Stimulated activated CD4-positive, alpha-beta T cell treated with anti-CD3 and anti-CD28 coated beads, Interleukin-1b, Interleukin-23, amount 100 ng/mL, for 24 hours (primary cell): ENCODE measurements at places on chromosomes 1 and 21.

- DNase-seq = no peak
These were observed 613 bp upstream of the GPATCH4 start for GRCh38 chr1:156601892-156602291.

GRCh38 chr1:171743081-171743870 is 1.4 kb upstream of the VAMP4 start:
- DNase-seq = no peak

DNA sequence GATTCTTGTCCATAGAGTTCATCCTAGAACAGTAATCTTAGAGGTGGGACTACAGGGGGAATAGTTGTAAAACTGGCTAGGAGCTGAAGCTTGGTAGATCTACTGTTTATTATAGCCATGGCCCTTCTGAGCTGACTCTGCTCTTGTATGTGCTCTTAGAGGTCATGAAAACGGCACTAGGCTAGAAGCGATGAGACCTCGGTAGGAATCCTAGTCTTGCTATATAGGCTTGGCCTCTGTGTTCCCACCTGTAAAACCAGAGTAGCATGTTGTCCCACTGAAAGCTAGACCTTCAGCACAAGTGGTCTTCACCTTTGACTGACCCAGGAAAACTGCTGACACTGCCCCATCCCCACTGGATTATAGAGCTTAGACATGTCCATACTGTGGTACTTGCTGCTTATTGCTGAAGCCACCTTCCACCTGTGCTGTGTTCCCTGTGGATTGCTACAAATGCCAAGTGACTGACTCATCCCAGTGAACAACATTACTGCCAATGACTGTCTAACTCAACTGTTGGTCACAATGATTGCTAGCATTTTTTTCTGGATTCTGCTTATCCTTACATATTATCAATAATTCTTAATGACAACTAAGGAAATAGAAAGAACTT is 23.0 kb upstream of the PIGC start:
- no peak for DNase-seq

DNA sequence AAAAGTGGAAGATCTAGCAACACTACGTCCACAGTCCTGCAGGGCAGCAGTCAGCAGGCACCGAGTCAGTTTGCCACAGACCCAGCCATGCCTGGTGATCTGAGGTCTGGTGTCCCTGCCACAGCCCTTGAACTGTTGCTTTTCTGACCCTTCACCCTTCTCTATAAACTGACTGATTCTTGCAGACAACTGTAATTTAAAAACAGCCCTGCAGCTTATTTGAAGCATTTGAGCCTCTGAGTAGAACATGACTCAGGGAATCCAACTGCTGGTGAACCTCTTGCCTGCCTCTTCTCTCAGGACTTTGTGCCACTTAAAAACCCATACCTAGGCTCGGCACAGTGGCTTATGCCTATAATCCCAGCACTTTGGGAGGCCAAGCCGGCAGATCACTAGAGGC is 107.2 kb downstream of the EDEM3 start:
- DNase-seq = no peak

DNA sequence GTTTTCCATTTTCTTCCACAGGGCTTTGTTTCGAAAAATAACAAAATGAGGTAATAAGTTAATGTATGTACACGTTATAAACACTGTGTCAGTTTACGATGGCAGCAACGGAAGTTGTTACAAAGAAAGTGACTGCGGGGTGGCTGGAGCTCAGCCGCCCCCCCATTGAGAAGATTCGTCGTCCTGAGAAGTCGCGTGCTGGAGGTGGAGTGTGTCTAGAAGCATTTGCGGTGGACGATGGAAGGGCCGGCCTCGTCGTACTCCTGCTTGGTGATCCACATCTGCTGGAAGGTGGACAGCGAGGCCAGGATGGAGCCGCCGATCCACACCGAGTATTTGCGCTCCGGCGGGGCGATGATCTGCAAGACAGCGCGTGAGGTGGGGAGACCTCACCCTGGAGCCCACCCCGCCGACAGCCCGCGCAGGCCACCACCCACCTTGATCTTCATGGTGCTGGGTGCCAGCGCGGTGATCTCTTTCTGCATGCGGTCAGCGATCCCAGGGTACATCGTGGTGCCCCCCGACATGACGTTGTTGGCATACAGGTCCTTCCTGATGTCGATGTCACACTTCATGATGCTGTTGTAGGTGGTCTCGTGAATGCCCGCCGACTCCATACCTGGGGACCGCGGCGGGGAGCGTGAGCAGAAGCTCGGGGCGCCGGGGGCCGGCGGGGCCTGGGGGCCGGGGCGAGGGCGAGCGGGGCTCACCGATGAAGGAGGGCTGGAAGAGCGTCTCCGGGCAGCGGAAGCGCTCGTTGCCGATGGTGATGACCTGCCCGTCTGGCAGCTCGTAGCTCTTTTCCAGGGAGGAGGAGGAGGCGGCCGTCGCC is 2.4 kb downstream of the ACTA1 start:
- DNase-seq = no peak

GRCh38 chr1:119682141-119682540 is 29.6 kb upstream of the PHGDH start:
- no peak for DNase-seq

GRCh38 chr1:9069326-9070100 is at the start of gene SLC2A5:
Gene SLC2A5, minus strand, starts transcription at chr1:9069635. Its CDS starts 99 bp downstream, at chr1:9069536.
- no peak for DNase-seq

DNA sequence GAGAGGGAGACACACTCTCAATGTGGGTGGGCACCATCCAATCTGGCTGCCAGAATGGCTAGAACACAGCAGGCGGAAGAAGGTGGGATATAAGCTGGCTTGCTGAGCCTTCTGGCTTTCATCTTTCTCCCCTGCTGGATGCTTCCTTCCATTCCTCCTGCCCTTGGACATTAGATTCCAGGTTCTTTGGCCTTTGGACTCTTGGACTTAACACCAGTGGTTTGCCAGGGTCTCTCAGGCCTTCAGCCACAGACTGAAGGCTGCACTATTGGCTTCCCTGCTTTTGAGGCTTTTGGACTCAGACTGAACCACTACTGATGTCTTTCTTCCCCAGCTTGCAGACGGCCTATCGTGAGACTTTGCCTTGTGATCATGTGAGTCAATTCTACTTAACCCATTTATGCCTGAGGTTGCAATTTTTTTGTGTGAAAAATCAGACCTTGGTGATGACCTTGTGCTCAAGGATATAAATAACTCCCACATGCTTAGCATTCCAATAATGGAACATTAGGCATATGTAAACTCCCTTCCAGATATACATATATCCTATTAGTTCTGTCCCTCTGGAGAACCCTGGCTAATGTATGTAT is 56.7 kb upstream of the CD55 start:
- DNase-seq = no peak

DNA sequence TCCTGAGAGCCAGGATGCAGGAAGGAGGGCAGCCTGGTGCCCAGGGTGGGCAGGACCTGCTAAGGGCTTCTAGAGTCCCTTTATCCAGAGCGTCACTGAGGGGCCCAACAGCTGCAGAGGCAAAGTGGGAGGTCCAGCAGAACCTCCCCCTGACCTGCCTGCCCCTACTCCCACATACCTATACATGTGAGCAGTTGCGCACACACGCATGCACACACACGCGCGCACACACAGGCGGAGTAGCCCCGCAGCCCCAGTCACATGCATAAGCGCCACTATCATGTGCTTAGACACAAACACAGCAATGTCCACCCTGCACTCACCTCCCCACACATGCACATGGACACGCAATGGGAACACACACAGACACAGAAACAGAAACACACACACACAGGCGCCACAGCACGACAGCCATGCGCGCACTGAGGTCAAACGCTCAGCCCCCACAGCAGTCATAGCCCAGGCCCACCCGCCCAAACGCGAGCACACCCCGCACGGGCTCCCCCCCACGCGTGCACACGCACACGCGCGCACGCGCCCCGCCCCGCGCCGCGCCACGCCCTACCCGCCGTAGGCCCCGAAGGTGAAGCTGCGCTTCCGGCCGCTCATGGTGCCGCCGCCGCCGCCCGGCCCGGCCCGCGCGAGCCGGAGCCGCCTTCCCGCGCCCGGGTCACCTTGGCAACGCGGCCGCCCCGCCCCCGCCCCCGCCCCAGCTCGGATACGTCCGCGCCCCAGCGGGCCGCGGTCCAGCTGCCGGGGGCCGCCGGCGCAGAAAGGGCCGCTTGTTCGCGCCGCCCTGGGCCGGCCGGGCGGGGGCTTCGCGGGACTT is 17.7 kb downstream of the RAP1GAP start:
- DNase-seq = no peak

GRCh38 chr1:205810448-205811157 is 2.4 kb downstream of the SLC41A1 start:
- no peak for DNase-seq

DNA sequence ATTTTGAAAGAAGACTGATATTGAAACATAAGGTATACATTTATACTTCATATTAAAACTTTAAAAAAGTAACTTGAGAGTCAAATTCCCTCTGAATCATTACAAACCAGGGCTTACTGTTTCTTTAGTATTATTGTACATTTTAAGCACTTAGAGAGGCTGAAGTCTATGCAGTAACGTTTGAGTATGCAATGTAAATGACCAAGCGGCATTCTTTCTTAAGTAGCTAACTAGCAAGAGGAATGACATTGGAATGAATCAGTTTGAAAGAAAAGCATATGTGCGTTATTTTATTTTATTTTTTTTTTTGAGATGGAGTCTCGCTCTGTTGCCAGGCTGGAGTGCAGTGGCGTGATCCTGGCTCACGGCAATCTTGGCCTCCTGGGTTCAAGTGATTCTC is 24.3 kb downstream of the WNT2B start:
- no peak for DNase-seq
